Activated gamma-delta T cell treated with Interleukin-2 at 50 U/mL for 16 hours (primary cell): ENCODE measurements at places on chromosomes 12 and 14.
A peak's percentile ranks its signal among the peaks of the same experiment; 100 is the strongest.

GRCh38 chr12:124397807-124398577, 103.1 kb downstream of the RFLNA start:
- DNase-seq: no peak

GRCh38 chr14:72308967-72309485, 376.8 kb downstream of the RGS6 start:
- DNase-seq: no peak

DNA sequence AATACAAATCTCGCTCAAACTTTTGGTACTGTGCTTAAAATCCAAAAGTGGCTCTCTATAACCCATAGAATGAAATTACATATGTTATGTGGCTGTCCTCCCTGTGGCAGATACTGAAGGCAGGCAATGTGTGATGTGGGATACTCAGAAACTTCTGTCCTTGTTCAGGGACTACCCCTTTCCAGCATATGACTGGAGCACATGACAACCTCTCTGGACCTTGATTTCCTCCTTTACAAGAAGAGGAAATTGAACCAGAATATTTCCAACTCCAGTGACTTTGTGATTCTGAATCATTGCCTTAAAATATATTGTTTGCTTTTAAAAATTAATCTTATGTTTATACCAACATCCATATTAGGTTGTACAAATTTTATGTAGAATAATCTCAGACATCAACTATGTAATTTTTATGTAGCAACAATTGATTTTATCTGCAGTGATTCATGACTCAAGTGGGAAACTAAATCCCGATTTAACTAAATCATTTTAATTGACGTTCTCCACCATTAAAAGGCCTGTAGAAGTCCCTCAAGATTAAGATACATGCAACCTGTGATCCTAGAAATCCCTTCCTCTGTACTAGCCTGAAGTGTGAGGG, 162.4 kb downstream of the AKAP6 start:
- DNase-seq: no peak

- peak; percentile 33 for DNase-seq
These were observed 51.0 kb downstream of the MAGOHB start for GRCh38 chr12:10562306-10562933.

- DNase-seq: no peak
These were observed 32.9 kb downstream of the NIN start for GRCh38 chr14:50798048-50798421.

DNA sequence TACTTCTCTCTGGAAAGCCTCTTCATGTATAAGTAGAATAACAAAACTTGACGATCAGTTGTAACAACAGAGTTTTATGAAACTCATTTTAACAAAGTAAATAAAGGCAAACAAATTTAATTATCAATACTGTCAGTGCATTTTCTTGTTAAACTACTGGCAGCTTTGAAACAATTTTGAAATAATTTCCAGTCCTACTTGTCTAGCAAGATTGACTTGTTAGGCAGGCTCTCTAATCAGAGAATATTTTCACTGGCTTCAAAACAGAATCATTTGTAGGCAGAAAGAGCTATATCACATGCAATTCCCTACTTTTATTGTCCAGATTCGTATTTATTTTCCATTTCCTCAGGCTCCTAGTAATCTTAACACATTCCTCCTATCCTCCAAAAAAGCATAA, 45.9 kb upstream of the SLC6A13 start:
- DNase-seq: no peak

DNA sequence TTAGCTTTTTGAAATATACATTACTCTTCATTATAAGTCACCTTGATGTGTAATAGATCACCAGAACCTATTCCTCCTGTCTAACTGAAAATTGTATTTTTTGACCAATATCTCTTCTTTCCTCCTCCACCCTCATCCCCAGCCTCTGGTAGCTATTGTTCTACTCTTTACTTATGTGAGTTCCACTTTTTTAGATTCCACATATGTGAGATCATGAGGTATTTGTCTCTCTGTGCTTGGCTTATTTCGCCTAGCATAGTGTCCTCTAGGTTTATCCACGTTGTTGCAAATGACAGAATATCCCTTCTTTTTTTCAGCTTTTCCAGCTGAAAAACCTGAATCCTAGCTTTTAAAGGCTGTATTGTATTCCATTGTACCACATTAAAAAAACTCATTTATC, 82.1 kb downstream of the MIPOL1 start:
- no peak for DNase-seq

GRCh38 chr12:4984971-4985370, 58.7 kb upstream of the KCNA5 start:
- DNase-seq: no peak

- DNase-seq: no peak
These were observed 461.4 kb downstream of the ZFP36L1 start for GRCh38 chr14:68331426-68331825.

GRCh38 chr12:117111386-117111785, 12.2 kb upstream of the TESC start:
- no peak for DNase-seq

DNA sequence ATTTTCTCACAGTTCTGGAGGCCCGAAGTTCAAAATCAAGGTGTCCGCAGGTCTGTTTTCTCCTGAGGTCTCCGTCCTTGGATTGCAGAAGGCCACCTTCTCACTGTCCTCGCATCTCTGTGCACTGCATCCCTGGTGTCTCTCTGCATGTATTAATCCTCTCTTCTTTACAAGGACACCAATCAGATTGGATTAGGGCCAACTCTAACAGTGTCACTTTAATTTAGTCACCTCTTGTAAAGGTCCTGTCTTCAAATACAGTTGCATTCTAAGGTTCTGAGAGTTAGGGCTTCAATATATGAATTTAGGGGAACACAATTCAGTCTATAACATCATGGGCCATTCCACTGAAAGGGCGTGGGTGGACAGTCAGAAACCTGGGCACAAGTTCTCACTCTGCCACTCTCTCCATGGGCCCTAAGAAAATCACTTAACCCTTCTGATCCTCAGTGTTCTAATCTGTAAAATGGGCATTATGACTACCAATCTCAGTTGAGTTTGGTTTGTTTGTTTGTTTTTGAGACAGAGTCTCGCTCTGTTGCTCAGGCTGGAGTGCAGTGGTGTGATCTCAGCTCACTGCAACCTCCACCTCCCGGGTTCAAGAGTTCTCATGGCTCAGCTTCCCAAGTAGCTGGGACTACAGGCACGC, 41.6 kb upstream of the FGD4 start:
- no peak for DNase-seq

GRCh38 chr12:11991604-11992003, 79.1 kb upstream of the BCL2L14 start:
- DNase-seq: no peak

- no peak for DNase-seq
These were observed 52.4 kb upstream of the FICD start for GRCh38 chr12:108462686-108463085.

- DNase-seq: no peak
These were observed 163.4 kb downstream of the SAMD4A start for GRCh38 chr14:54730156-54730961.

- no peak for DNase-seq
These were observed 11.0 kb upstream of the TBPL2 start for GRCh38 chr14:55451398-55451797.

DNA sequence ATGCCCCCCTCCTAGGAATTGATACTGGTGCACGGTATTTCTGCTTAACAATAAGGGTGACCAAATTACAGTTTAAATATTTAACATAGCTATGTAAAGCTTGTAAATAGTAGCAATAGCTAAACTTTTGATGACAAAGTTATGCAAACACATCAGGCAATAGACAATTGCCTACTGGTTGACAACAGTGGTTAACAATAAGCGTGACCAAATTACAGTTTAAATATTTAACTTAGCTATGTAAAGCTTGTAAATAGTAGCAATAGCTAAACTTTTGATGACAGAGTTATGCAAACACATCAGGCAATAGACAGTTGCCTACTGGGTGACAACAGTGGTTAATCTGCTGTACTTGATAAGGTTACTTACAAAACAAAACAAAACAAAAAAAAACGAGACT, 886.5 kb upstream of the FLRT2 start:
- no peak for DNase-seq

GRCh38 chr14:104786726-104787675, 8.5 kb downstream of the AKT1 start:
- DNase-seq: no peak

DNA sequence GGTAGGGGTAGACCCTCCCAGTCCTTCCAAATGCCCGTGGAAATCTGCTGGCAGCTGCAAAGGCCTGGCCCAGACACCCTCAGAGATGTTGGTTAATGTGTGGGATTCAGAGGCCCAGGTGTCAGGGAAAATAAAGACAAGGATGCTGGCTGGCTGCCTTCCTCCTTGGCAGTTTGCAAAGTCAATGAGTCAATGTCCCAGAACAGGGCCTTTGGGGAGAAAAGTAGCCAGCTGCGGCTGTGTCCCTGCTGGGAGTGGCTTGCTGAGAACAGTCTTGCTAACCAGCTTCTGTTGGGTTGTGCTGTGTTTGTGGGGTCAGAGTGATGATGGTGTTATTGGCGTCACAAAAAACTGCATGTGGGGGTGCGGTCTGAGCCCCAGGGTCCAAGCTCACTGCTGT, 29.2 kb downstream of the GLRX5 start:
- no peak for DNase-seq

GRCh38 chr12:99035803-99036202, 390.7 kb downstream of the APAF1 start:
- DNase-seq: no peak

DNA sequence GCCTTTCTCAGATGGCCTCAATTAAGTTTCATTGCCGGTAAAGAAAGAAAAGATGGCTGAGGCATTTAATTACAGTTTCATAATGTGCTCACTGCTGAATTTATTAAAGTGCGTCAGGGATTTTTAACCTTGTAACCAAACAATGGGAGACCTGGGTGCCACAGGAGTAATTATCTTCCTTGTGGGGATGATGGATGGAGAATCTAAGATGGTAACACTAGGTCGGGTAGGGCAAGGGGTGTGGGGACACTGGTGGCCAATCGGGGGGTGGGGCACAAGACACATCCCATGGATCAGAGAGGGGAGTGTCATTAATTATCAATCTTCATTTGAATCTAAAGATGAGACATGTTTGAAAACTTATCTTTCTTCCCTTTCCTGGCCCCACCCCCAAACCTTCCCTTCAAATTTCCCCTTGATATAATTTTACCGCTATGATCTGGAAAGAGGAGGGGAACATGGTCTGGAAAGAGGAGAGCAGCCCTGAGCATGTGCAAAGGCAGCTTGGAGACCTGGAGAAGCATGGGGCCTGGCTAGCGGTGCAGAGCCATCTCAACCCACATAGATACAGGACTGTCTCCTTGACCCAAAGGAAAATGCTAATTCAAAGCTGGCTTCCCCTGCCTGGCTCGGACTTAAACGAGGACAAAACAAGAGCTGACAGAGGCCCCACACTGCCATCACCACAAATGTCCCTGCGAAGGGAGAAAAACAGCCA, 231.3 kb upstream of the NOS1 start:
- DNase-seq: no peak

DNA sequence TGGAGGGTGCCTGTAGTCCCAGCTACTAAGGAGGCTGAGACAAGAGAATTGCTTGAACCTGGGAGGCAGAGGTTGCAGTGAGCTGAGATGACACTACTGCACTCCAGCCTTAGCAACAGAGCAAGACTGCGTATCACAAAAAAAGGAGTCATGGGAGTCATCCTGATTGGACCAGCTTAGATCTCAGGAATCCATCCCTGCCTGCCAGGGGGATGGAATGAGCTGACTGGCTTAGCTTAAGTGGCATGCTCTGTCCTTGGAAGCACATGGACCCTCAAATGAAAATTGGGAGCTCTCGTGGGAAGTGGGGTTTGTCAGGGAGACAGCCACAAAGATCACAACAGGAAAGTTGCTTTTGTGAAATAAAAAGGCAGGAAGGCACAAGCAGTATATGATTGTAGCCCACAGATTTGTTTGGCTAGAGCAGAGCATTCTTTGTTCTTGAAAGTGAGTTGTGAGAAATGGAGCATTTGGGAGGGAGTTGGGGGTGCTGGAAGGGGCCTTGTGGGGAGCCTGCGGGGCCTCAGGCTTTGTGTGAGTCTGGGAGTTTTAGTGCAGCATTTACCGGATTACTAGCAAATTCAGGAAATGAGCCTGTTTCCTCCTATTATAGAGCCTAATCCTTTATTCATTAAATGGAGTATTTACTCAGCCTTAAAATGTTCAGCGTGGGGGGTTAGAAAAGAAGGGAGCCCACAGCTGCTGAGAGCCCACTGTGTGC, 30.7 kb downstream of the DGLUCY start:
- DNase-seq: no peak

DNA sequence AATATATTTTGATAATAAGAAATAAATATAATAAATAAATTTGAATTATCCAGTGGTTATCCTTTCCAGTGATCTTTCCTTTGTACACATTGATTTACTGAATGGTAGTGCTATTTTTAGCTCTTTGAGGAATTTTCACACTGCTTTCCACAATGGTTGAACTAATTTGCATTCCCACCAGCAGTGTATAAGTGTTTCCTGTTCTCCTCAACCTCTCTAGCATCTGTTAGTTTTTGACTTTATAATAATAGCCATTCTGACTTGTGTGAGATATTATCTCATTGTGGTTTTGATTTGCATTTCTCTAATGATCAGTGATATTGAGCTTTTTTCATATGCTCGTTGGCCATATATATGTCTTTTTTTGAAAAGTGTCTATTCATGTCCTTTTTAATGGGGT, 333.7 kb downstream of the RAD51B start:
- DNase-seq: no peak
